Activated CD4-positive, alpha-beta memory T cell treated with anti-CD3 and anti-CD28 coated beads, Interleukin-2, amount 10 ng/mL, durations not matched to agents 7 days and 5 days (primary cell): ENCODE measurements at places on chromosomes 2 and 18. TPM values are rescaled to one million over a fixed set of nuclear protein-coding genes. Genes with fewer than 3 reads are reported as not detected.

- peaks cover 19% of the 10 kb centered on the region for H3K4me1 ChIP-seq
- peaks cover 51% of the 10 kb centered on the region for H3K27me3 ChIP-seq
- peak; percentile 27 for DNase-seq
- no peak overlapping the region for H3K4me3 ChIP-seq
- no peak overlapping the region for H3K27ac ChIP-seq
Observed at GRCh38 chr2:71452565-71452964, 796 bp upstream of the DYSF start.

GRCh38 chr18:76425146-76426131, 69.6 kb downstream of the ZNF516 start:
- H3K4me1 ChIP-seq, result no peaks in the 10 kb centered on the region
- H3K4me3 ChIP-seq, result no peak overlapping the region
- no peaks in the 10 kb centered on the region for H3K27me3 ChIP-seq
- no peak overlapping the region for H3K27ac ChIP-seq
- DNase-seq, result no peak

- H3K4me3 ChIP-seq, result peak overlapping the region; percentile 13
- no peak overlapping the region for H3K27ac ChIP-seq
- peaks cover 60% of the 10 kb centered on the region for H3K27me3 ChIP-seq
- DNase-seq, result peak; percentile 49
- H3K36me3 ChIP-seq, result no peaks in the 10 kb centered on the region
Observed at GRCh38 chr2:104872866-104873688, 19.2 kb downstream of the POU3F3 start.

DNA sequence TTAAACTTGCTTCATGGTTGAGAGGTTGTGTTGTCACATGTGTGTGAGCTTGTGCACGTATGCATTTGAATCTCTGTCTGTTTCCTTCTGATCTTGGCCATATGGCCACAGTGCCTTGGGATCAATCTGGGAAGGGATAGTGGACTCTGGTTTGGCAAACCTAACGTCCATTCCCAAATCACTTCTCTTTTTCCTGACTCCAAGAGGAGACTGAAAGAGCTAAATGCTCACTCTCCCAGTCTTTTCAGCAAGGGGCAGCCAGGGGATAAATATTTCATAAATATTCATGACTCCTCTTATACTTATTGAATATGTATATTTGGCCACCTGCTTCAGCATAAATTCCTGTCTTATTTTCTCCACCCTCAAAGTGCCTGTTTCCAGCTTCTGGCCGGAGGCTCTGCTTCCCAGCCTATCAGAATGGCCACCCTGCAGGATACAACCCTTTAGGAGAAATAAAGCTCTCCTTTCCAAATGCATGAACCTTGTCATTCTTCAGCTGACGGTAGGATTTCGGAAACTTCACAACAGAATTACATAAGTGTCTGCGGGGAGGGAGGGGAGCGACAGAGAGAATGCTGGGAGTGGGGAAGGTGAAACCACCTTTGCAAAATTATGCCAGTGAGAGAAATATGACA, 112.2 kb upstream of the COPS8 start:
- H3K36me3 ChIP-seq, result no peaks in the 10 kb centered on the region
- peaks cover 21% of the 10 kb centered on the region for H3K4me1 ChIP-seq
- no peak overlapping the region for H3K4me3 ChIP-seq

RTP5 gene
- not detected for total RNA-seq

EIF2AK2 gene
- total RNA-seq, result 136 TPM
